NCI-H1694 (cell line): ENCODE measurements at places on chromosomes 7 and 10.
A peak's percentile ranks its signal among the peaks of the same experiment; 100 is the strongest.

DNA sequence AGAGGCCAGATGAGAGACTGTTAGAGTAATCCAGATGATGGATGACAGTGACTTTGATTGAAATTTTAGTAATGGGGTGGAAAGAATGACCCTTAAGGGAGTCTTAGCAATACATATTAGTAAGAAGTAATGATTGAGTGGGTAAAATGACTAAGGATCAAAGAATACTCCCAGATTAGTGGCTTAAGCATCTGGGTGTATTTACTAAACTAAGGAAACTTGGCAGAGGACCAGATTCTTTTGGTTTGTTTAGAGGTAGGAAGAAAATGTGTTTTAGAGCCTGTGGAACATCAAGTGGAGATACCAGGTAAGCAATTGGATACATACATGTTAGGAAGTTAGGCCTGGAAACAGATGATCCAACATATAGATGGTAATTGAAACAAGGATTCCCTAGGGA lies 58.8 kb upstream of the ADRA2A start:
- no peak for DNase-seq

DNA sequence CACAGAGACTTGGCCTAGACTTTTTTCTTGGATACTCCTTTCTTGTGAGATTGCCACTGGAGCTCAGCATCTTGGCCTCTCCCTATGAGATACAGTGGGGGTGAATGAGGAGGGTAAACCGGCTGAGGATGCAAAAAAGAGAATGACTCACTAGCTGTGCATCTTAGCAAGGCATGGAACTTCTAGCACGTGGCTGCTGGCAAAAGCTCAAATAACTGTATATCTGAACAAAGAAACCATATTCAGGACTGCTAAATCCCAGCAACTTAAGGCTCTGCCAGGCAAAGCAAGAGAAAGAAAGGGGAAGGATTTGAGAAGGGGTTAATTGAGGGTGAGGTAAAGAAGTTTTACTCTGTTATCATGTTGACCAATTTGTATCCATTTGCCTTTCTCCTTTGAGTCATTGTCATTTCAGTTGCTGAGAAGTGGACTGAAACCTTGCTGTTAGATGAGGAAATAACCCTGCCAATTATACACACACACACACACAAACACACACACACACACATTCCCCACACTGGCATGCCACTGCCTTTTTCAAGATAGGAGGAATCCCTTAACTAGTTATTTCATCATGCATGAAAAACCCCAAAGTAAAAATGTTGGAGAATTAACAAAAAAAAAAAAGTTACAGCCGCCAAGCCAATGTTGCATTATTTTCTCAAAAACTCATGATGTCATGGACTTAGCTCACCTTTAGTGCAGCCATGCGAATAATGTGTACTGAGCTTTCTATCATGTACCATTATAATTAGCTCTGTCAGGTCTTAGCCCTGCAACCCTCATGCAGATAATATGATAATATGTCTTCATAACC lies 997.3 kb downstream of the LRMDA start:
- no peak for DNase-seq

DNA sequence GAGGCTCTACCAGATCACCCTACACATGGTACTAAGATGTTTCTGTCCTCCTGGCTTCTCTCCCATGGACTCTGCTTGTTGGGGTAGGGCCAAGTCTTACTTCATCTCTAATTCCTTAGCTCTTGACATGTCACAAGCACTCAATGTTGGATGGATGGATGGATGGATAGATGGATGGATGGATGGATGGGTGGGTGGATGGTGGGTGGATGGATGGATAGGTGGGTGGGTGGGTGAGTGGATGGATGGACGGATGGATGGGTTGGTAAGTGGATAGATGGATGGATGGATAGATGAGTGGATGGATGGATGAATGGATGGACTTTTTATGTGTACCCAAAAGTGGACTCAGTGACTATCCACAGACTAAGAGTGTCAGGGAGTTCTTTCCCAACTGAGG lies 28.5 kb downstream of the HSPA12A start:
- no peak for DNase-seq

- no peak for DNase-seq
Observed at GRCh38 chr10:105468759-105469158, 827.7 kb downstream of the SORCS3 start.

GRCh38 chr7:102416406-102416805 lies 17.0 kb upstream of the ORAI2 start:
- no peak for DNase-seq

GRCh38 chr10:99917963-99918825 lies 91.6 kb downstream of the DNMBP start:
- no peak for DNase-seq

- no peak for DNase-seq
Observed at GRCh38 chr7:149819141-149819960, 18.8 kb upstream of the ZNF862 start.

GRCh38 chr7:140009735-140010134 lies 53.0 kb downstream of the PARP12 start:
- DNase-seq = no peak

DNA sequence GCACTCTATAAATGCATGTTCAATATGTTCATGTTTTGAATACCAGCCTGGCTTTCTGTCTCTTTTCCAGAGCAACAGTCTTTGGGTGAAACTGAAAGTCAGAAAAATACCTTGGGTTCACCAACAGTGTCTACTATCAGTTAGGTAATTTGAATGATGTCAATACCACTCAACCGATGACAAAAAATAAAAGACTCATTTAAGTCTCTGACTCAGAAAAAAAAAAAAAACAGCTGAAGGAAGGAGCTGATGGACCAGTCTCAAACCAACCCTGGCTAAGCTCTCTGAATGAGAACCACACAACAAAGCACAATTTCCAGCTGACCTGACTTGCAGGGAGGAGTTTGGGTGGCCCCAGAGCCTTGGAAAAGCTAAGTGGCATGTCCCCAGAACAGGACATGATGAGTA lies 42.5 kb downstream of the ABLIM1 start:
- no peak for DNase-seq

GRCh38 chr10:109866168-109866994 lies 56.9 kb downstream of the XPNPEP1 start:
- no peak for DNase-seq

DNA sequence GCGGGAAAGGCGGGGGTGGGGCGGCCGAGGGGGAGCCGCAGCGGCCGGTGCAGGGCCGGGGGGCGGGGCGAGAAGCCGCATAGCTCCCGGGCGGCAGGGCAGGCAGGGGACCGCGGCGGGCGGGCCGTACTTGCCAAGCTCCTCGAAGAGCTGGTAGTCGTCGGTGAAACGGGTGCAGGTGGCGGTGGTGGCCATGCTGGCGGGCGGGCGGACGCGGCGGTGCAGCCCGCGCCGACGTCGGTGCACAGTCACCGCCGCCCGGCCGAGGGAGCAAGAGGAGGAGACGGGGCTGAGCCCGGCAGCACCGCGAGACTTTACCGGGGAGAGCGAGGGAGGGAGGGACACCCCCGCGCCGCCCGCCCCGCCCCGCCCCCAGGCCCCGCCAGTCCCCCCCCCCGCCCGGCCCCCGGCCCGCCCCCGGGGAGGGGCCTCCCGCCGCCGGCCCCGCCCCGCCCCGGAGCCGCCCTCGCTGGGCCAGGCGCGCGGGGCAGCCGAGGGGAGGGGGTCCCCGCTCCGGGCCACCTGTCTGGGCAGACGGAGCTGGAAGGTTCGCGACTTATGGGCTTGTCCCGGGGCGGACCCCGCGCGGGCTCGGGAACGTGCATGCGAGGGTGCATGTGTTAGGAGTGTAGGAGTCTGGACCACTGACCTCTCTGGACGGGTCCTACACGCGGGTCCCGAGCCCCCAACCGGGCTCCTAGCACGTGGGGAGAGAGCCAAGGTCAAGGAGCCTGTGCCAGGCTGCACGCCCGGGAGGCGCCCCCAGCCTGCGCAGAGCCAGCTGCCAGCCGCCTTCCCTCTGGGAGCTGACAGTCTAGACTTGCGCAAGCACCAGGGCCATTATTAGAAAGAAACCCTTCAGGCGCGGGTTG lies at the start of gene CAMK2G:
Gene CAMK2G, minus strand, starts transcription at position 289 of the 872 bp plus-strand sequence. Its CDS starts 94 bp downstream, at position 195.
- peak; percentile 18 for DNase-seq

DNA sequence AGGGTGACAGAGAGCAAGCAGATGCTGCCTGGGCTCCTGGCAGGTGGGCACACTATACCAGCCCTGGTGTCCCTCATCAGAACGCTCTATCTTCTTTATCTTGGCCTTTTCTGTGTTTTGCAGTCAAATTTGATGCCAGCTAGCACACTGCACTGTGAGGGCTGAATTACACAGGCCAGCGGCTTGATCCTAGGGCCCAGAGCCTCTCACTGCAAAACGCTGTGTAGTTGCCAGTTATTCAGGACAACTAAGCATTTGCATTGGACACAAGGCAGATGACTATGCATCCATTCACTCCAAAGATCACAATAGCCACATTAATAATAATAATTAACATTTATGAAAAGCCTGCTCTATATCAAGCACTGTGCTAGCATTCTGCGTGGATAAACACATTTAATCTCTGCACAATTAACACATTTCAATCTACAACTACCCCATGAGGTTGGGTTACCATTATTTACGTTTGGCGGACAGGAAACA lies 100.3 kb downstream of the PAXIP1 start:
- DNase-seq = no peak

DNA sequence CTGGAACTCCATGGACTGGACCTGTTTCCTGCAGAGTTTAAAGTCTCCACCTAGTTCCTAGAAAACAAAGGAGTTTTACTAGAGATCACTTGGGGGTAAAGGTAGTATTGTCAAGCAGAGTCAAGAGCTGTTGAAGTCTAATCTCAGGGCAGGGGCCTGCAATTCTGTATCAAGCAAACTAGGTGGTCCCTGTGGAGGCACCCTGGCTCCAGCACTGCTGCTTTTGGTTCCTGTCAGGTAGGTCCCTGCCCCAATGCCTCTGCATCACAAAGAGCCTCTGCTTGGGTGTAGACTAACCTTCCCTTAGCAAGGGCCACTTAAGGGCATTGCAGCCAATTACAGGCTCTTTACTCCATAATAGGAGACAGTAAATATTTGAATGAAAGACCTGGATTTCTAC lies 22.5 kb downstream of the ZSCAN25 start:
- no peak for DNase-seq
